Testis (tissue), 5 donors: ENCODE measurements at places on chromosomes 2 and 18. TPM values are rescaled to one million over a fixed set of nuclear protein-coding genes. Genes with fewer than 3 reads are reported as not detected.

GRCh38 chr2:161423421-161424393 is 7.6 kb downstream of the TBR1 start:
- peaks cover 3% of the 10 kb centered on the region for H3K27me3 ChIP-seq
- no peak overlapping the region for H3K27ac ChIP-seq
- H3K36me3 ChIP-seq = no peaks in the 10 kb centered on the region
- H3K4me3 ChIP-seq = peak overlapping the region; percentile 48
- no peaks in the 10 kb centered on the region for H3K4me1 ChIP-seq
- peak; percentile 25 for DNase-seq

- H3K27me3 ChIP-seq = no peaks in the 10 kb centered on the region
- no peak for DNase-seq
- H3K36me3 ChIP-seq = no peaks in the 10 kb centered on the region
- H3K4me3 ChIP-seq = no peak overlapping the region
- H3K27ac ChIP-seq = no peak overlapping the region
- no peaks in the 10 kb centered on the region for H3K4me1 ChIP-seq
Measured at GRCh38 chr2:100405403-100406119, 11.9 kb downstream of the CHST10 start.

GRCh38 chr2:164920430-164920829 is 34.9 kb downstream of the SLC38A11 start:
- H3K27me3 ChIP-seq = no peaks in the 10 kb centered on the region
- no peaks in the 10 kb centered on the region for H3K4me1 ChIP-seq
- H3K27ac ChIP-seq = no peak overlapping the region

GRCh38 chr2:146468578-146468977 is 1376.3 kb upstream of the ACVR2A start:
- no peak for DNase-seq
- H3K27ac ChIP-seq = no peak overlapping the region
- H3K27me3 ChIP-seq = no peaks in the 10 kb centered on the region
- H3K36me3 ChIP-seq = no peaks in the 10 kb centered on the region
- H3K4me3 ChIP-seq = no peak overlapping the region

DNA sequence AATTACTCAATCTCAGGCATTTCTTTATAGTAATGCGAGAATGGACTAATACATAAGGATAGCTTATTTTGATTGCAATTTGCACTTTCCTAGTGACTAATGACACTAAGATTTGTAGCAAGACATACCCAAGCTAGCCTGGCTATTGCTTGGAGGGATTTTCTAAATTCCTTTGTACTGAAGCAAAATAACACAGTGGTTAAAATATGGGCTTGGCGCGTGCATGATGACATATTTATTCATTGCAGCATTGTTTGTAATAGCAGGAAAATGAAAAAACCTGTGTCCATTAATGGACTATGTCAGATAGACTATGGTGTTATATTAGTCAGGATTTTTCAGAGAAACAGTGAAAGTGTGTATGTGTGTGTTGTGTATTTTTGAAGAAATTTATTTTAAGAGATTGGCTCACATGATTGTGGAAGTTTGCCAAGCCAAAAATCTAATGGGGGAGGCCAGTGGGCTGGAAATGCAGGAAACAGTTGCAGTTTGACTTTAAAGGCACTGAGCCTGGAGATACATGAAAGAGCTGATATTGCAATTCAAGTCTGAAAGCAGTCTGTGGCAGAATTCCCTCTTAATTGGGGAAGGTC is 16.7 kb upstream of the LAPTM4A start:
- peaks cover 27% of the 10 kb centered on the region for H3K4me1 ChIP-seq
- H3K27ac ChIP-seq = no peak overlapping the region
- no peak for DNase-seq

GRCh38 chr2:71018625-71019024 is 24.0 kb upstream of the TEX261 start:
- no peaks in the 10 kb centered on the region for H3K4me1 ChIP-seq
- H3K27ac ChIP-seq = no peak overlapping the region
- H3K36me3 ChIP-seq = no peaks in the 10 kb centered on the region
- no peaks in the 10 kb centered on the region for H3K27me3 ChIP-seq
- no peak overlapping the region for H3K4me3 ChIP-seq

DNA sequence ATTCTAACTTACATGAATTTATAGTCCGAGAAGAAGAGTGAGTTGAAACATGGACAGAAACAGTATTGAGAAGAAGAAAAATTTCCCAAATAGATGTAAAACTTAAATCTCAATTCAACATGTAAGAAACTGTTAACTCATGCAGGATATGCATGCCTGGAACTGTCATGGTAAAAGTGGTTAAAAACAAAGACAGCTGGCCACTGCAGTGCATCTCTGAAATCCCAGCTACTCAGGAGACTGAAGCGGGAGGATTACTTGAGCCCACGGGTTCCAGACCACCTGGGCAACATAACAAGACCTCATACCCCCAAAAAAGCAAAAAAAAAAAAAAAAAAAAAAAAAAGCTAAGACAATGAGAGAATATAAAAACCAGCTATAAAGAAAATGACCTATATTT is 93.0 kb upstream of the TTC27 start:
- no peaks in the 10 kb centered on the region for H3K36me3 ChIP-seq
- no peaks in the 10 kb centered on the region for H3K27me3 ChIP-seq
- H3K4me3 ChIP-seq = no peak overlapping the region
- no peak overlapping the region for H3K27ac ChIP-seq
- H3K4me1 ChIP-seq = no peaks in the 10 kb centered on the region

- H3K27me3 ChIP-seq = no peaks in the 10 kb centered on the region
- DNase-seq = no peak
- peak overlapping the region; percentile 99 for H3K27ac ChIP-seq
- no peaks in the 10 kb centered on the region for H3K36me3 ChIP-seq
- H3K4me1 ChIP-seq = peaks cover 31% of the 10 kb centered on the region
Measured at GRCh38 chr2:218397463-218397819, 2.2 kb upstream of the CTDSP1 start.

GRCh38 chr2:61272421-61273070 is 110.6 kb downstream of the C2orf74 start:
- H3K27me3 ChIP-seq = no peaks in the 10 kb centered on the region
- H3K4me1 ChIP-seq = no peaks in the 10 kb centered on the region
- H3K36me3 ChIP-seq = no peaks in the 10 kb centered on the region
- H3K4me3 ChIP-seq = no peak overlapping the region
- H3K27ac ChIP-seq = no peak overlapping the region

- no peaks in the 10 kb centered on the region for H3K27me3 ChIP-seq
- H3K36me3 ChIP-seq = no peaks in the 10 kb centered on the region
- H3K4me3 ChIP-seq = no peak overlapping the region
- DNase-seq = no peak
- H3K27ac ChIP-seq = no peak overlapping the region
Measured at GRCh38 chr2:45734952-45735351, 83.5 kb downstream of the PRKCE start.

- no peak overlapping the region for H3K27ac ChIP-seq
- DNase-seq = no peak
- H3K27me3 ChIP-seq = no peaks in the 10 kb centered on the region
- H3K4me1 ChIP-seq = no peaks in the 10 kb centered on the region
Measured at GRCh38 chr2:120210270-120210693, 12.9 kb downstream of the TMEM185B start.

DNA sequence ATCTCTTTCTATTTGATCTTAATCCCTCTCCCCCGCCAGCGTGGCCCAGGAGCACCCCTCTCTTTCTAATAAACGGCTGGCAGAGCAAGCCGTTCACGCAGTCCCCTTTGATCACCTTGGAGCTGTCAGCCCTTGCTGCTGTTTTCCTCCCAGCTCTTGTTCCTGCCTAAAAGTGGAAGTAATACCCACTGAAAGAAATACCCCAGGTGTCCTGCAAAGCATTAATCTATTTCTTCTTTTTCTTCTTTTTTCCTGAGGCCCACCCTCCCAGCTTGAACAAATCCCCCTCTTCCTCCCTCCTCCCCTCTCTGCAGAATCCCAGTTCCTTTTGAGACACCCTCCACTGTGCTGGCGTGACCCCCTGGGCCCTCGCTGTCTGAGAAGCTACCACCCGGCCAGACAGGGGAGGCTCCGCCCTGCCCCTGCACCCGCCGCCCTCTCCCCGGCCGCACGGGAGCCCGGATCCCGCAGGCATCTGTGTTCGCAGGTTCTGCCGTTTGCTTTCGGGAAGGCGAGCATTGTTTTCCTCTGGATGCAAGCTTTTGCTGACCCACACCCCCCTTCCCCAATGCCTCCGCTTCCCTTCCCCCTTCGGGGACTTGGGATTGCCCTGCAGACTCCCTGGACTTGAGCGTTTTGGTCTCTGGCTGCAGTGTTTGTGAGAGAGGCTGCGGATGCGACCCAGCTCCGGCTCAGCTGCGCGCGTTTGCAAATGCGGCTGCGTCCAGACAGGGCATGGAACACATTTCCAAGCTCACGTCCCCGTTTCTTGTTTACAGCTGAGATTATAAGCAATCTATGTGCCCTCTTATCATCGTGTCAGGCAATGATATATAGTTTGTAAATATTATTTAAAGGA is 631.5 kb downstream of the NYAP2 start:
- H3K4me3 ChIP-seq = peak overlapping the region; percentile 61
- peak; percentile 75 for DNase-seq
- no peaks in the 10 kb centered on the region for H3K36me3 ChIP-seq
- H3K27me3 ChIP-seq = no peaks in the 10 kb centered on the region
- H3K27ac ChIP-seq = peak overlapping the region; percentile 2

DNA sequence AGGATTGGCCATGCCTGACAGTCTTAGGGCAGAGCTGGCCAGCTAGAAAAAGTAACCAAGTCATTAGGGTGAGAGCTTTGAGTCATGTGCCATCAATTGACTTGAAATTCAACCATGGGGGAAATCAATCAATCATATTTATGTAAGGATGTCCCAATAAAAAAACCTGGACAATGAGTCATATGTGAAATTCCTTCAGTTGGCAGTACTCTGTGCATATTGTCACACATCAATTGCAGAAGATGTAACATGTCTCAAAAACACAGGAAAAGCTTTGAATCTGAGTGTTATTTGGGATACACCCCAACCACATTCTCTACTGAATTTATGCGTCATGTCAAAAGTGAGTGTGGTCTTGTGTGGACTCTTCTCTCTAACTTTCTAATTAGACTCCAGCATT is 1004.1 kb upstream of the NRXN1 start:
- H3K36me3 ChIP-seq = no peaks in the 10 kb centered on the region
- H3K4me3 ChIP-seq = no peak overlapping the region
- H3K27me3 ChIP-seq = no peaks in the 10 kb centered on the region

The TNFRSF11A gene
- 2.4 TPM for total RNA-seq

The NAPG gene
- 40.3 TPM for total RNA-seq

The ALK gene
- 3.8 TPM for total RNA-seq

The LRRFIP1 gene
- 33.5 TPM for total RNA-seq

The RNU2-63P gene
- not detected for total RNA-seq

The SRD5A2 gene
- total RNA-seq = 1.3 TPM

The SLC5A7 gene
- 0.16 TPM for total RNA-seq
